ENCODE measurements at places on chromosomes 12 and 14.

- no peak for DNase-seq
- H3K36me3 ChIP-seq: no peaks in the 10 kb centered on the region
- no peaks in the 10 kb centered on the region for H3K27me3 ChIP-seq
- H3K4me1 ChIP-seq: peaks cover 2% of the 10 kb centered on the region
Measured at GRCh38 chr14:74934476-74935359, 11.7 kb upstream of the RPS6KL1 start.

DNA sequence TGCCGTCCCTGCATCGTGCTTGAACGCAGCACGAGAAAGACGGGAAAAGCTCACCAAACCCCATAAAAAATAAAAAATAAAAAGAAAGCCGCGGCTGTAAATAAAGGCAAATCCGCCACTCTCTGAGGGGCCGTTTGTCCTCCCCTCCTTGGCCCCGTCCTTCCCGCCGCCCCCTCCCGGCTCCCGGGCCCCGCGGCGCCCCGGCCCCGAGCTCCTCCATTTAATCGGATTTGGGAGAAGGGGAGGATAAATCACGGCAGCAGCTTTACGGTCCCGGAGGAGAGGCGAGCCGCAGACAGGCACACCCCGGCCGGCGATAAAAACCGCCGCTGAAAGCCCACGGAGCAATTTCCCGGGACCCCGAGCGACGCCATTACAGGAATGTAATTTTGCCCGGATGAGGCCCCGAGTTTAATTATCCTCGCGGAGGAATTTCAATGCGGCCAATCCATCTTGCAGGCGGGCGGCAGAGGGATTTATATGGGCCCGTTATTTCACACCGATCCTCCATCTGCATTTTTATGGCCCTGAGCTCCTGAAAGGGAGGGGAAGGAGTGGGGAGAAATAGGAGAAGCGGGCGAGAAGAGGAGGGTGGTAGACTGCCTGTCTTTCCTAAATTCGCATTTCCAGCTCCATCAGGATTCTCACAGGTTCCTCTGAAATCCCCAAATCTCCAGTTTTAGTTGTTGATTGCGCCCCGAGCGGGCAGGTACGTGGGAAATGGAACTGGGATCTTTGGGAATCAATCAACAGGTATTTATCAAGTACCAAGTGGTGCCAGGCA is 1.3 kb upstream of the ATP5MC2 start:
- peaks cover 28% of the 10 kb centered on the region for H3K36me3 ChIP-seq
- DNase-seq: no peak
- H3K27me3 ChIP-seq: no peaks in the 10 kb centered on the region
- H3K27ac ChIP-seq: peak overlapping the region; percentile 63

GRCh38 chr12:57998251-57998650 is 56.9 kb downstream of the ATP23 start:
- no peak for DNase-seq
- no peaks in the 10 kb centered on the region for H3K27me3 ChIP-seq
- no peaks in the 10 kb centered on the region for H3K36me3 ChIP-seq
- H3K4me3 ChIP-seq: no peak overlapping the region

DNA sequence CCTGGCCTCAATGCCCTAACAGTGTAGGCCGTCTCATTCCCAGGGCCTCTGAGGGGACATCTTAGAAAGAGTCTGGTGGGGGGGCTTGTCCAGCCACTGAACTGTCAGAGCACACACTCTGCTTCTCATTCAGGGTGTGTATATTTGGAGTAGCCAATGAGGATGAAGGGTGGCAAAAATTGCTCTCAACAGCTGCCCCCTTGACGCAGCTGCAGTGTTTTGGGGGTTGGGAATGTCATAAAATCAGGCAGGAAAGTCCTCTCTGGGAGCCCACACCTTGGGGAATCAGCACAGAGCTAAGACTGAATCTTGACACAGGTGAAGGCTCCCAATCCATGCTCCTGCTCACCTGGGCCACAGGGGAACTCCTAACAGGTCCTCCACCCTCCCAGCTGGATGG is 1.5 kb downstream of the RASAL1 start:
- no peaks in the 10 kb centered on the region for H3K36me3 ChIP-seq
- no peaks in the 10 kb centered on the region for H3K4me1 ChIP-seq
- no peak overlapping the region for H3K27ac ChIP-seq
- no peak overlapping the region for H3K4me3 ChIP-seq
- DNase-seq: no peak
- H3K27me3 ChIP-seq: peaks cover 4% of the 10 kb centered on the region

- no peak overlapping the region for H3K27ac ChIP-seq
- no peaks in the 10 kb centered on the region for H3K4me1 ChIP-seq
- H3K4me3 ChIP-seq: no peak overlapping the region
Measured at GRCh38 chr12:3251691-3252090, 174.5 kb downstream of the TSPAN9 start.

DNA sequence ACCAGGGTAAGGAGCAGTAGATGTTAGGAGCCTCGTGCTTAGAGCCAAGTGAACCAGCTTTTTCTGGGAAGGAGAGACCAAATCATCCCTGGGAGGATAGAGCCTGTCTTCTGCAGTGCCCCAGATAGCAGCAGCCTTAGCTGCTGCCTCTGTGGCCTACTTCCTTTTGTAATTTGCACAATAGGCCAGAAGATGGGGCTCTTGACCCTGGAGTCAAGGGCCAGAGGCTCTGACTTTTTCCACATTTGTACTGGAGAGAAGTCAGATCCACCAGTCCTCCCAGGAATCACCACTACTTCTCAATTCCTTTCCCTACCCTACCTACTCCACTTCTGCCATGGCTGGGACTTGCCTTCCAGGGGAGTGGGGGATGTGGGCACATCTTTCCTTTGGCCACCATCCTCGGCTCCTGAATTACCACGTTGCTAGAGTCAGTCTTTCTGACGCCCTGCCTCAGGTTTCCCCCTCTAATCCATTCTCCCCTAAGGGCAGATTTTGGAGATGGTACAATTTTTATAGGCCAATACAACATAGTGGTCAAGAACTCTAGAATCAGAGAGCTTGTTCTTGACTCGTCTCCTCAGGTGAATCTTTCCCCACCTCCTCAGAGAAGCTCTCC is 3.3 kb upstream of the SLC4A8 start:
- no peak overlapping the region for H3K27ac ChIP-seq
- H3K4me1 ChIP-seq: no peaks in the 10 kb centered on the region
- H3K36me3 ChIP-seq: no peaks in the 10 kb centered on the region
- DNase-seq: no peak
- no peak overlapping the region for H3K4me3 ChIP-seq

DNA sequence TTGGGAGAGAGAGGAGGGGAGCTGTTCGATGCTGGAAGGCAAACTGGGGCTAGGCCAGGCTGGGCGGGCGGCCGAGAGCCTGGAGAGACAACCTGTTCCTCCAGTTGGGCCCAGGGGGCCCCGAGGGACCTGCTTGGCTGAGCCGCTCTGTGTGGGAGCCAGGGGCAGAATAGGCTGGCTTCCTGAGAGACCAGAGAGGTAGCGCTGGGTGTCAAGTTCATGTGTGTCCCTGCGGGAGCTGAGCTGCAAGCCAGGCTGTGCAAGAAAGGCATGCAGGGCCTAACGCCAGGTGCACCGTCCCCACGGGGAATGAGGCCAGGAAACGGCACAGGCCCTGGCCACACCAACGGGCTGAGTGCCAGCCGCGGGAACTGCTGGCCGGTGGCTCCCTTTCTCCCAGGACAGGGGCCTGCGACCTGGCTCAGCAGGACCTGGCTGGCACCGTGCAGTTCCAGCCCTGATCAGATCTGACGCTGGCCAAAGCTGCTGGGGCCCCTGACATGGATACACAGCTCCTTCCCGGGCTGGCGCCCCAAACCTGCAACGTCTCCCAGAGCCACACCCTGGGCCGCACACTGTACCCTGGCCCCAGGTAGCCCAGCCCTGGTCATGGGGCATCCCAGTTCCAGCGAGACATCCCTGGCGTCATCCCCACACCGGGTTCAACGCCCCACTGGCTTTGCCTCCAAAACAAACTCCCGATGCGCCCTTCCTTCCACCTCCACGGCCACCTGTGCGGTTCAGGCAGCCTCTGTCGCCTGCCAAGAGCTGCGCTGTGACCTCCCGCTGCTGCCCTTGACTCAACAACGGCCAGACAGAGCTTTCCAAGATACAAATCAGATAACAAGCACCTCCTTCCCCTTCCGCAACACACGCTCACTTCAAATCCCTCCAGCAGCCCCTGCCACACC is 65.0 kb downstream of the RFLNA start:
- peaks cover 91% of the 10 kb centered on the region for H3K36me3 ChIP-seq
- no peak overlapping the region for H3K4me3 ChIP-seq
- no peaks in the 10 kb centered on the region for H3K27me3 ChIP-seq

Measured in RWPE2 (cell line).